Motor neuron (in vitro differentiated cells): ENCODE measurements at places on chromosomes 2 and 18.

GRCh38 chr2:199777916-199778315 is 73.1 kb downstream of the FTCDNL1 start:
- ATAC-seq: no peak

DNA sequence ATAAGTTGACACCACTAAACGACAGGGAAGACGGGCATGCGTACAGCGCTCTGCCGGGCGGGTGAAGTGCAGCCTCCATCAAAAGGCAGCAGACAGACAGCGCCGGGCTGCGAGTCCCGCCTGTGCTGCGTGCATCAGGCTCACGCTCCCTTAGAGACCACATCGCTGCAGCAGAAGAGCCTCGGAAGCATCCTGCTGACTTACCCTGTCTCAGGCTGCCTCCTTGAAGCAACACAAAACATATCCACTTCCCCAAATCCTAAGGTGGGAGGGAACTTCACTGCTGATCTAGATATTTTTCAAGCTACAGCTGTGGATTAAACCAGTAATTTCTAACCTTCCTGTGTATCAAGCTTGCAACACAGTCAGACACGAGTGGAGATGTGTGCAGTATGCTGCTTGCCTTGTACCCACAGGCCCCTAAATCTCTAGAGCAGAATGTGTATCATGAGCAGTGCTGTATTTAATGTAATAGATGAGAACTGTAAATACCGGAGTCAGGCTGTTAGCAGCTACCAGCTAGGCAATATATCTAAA is 6.4 kb downstream of the MYT1L start:
- ATAC-seq: peak; percentile 94

DNA sequence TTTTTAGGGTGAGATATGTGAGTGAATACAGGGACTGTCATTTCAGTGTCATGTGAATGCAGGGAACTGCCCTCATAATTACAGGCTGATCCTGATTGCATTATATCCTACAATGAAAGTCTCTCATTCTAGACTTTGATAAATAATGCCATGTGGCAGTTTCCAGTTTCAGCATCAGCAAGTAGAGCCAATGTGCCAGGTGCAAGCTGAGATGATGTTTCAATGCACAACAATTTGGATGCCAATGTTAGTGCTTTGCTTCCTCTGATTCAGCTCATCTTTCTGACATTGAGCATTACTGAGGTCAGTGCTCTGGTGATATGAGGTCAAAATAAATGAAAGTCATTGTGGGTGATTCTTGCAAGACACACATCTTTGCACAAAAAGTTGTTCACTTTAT is 63.7 kb upstream of the TFPI start:
- no peak for ATAC-seq

GRCh38 chr2:36770542-36771287 is 74.2 kb downstream of the VIT start:
- ATAC-seq: peak; percentile 85

DNA sequence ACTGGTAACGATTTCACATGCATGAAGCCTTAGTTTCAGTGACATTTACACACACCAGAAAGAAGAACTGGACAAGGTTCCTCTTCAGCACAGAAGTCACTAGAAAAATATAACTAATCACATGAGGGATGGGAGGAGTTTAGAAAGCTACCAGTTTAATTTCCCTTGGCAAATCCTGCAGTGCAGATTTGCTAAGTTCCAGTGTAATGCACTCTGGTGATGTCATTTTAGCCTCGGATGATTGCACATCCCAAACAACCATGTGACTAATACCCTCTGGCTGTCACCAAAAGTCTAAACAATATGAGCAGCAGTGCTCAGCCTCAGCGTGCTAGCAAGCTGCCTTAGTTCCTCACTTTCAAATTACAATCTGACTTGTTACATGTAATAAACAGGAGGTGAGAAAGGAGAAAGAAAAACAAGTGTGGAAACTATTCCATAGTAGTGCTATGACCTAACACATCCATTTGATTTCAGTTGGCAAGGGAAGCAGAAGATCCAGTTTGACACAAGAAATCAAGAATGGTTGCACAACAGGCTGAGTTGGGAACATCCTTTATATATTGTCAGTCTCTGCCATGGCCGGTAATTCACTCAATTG is 35.3 kb upstream of the PPP1CB start:
- ATAC-seq: peak; percentile 96

DNA sequence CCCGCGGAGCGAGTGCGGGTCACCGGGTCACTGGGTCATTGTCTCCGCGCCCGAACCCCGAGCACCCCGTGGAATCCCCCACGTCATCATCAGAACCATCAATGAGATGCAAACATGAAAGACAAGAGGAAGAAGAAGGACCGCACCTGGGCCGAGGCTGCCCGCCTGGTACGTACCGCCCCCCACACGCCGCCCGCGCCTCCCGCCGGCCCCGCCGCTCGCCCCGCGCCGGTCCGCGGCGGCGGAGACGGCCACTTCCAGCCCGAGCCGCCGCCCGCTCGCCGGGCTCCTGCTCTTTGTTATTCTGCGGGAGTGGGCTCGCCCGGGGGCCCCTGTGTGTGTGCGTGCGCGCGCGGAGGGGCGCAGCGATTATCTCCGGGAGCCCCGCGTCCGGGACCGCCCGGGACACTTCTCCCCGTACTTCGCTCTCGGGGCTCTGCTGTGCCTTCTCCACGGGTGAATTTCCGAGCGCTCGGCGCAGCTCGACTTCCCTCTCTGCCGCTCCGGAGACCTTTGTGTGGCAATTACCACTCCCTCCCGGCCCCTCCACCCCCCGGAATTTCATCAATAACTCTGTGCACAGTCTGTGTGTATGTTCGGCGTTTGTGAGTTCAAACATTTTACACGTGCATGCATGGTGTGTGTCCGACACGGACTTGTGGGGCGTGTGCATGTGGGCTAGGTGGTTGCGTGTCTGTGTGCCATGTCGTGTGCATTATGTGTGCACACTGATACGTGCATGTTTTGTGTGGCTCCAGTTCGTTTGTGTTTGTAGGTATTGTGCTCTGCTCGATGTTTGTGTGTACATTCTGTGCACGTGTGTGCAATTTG is 714 bp downstream of the ASXL3 start:
- peak; percentile 57 for ATAC-seq

DNA sequence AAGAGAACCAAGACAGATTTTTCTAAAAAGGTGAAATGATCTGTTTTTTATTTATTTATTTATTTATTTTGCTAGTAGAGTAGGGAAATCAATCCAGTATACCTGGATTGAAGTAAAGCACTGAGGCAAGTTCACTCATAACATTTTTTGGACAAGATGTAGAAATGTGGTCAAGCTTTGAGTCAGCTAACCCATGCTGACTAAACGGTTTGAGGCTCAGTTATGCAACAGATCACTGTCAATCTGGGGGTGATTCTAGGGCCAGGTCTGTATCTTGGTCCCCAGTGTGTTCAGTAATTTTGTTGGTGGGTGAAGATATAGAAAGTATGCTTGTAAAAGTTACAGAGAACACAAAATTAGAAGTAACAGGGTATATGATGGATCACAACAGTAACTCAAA is 60.2 kb downstream of the RMDN2 start:
- ATAC-seq: no peak

DNA sequence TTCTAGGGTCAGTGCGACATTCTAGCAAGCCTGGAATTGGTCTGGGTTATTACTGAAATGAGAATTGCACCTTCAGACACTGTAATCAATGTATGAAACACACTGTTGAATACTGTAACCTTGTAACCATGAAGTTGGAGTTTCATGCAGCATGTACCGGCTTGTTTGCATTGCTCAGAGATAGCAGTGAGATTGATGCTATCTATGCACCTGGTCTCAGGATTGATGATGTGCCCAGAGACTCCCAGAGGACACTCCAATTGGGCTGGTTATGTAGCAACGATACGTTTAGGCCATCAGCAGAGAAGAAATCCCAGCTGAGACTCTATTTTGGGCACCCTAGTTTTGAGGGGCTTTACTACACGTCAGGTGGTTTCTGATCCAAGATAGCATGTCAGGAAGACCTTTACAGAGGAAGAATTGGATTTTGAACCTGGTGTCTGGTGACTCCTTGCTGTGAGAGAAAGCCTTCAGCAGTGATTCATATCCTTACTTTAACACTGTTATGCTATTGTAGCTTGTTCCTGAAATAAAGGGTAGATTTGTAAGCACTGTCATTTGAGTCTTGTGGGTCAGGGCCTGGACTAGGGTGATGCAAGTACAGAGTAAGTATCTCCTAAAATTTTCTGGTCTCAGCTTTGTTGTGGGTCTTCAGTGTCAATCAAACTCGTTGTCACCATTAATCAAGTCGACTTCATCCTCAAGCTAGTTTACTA is 305.1 kb upstream of the GULP1 start:
- peak; percentile 56 for ATAC-seq

DNA sequence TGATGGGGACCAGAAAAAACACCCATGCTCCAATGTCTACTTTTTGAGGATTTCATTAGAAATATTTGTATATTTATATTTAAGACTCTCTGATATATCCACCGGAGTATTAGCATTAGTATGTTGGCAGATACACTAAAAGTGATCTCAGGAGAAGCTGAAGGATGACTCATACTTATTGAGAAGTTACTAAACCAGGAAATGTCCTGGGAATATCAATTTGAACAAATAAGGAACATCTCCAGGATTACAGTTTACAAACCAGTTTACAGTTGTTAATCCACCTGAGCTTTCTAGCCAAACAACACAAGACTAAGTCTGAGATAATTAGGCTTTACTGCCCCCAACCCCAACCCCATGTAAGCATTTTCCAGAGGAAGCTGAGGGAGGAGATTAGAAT is 16.1 kb upstream of the DPP4 start:
- no peak for ATAC-seq

DNA sequence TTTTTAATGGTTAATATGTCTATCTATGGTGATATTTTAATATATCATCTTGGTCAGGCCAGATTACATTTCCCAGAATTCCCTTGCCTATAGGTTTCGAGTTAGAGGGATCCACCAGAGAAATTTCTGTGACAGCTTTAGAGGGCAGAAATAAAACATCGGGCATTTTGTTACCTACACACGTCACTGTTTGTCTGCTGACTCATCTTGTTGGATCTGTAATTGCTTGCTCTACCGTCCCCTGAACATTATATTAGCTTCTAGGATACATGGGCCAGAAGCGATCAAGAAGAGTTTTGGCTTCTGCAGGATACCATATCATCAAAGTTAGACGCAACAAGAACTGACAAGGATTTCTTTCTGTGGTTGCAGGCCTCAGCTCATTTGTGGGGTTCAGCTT is 795.8 kb upstream of the GCFC2 start:
- no peak for ATAC-seq

DNA sequence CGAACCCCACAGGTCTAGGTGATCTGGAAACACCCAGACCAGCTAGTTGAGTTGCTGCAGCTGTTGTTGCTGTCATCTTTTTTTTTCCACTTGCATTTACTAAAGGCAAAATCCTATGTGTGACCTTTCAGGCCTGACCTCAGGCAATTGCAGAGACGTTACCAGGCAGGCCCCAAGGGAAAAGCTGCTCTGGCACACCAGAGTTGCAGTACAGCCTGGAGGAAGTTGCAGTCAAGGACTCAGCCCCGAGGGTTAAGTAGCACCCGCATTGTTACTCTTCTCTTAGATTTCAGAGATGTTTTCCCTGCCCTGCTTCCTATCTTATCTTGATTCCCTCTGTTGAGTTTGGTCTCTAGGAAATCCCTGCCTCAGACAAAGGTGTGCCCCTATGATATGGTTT is 45.2 kb upstream of the SMAD2 start:
- no peak for ATAC-seq
